ENCODE measurements at places on chromosomes 5 and 9. TPM values are rescaled to one million over a fixed set of nuclear protein-coding genes. Genes with fewer than 3 reads are reported as not detected.

DNA sequence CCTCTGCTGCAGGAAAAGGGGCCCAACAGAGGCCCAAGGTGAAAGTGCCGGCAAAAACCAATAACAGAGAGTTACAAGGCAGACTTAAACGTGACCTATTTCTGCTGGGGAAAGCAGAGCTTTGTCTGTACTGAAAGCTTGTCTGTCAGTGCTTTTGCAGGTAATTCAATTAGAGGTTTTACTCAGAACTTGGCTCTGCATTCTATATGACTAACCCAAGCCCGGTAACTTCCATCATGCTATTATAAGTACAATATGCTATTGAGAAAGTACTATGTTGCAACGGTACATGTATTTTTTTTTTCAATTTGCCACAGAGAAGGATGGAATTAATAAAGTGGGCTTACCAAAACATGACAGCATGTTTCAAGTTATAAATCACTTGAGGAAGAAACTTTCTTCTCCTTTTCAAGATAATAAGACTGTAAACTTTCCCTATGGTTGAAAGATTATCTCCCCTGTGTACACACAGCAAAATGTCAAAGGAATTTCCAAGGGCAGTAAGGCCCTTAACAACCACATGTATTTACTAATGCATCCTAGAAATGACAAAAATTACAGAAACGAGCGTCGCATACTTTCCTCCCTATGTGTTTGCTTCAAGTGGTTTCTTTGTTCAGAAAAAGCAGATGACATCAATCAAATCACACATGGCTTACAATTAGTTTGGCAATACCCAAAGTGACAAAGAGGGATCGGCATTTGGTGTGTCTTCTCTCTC is 282.4 kb downstream of the EFNA5 start:
- H3K4me3 ChIP-seq: no peak overlapping the region
- no peak overlapping the region for H3K27ac ChIP-seq
- H3K36me3 ChIP-seq: no peaks in the 10 kb centered on the region
- H3K4me1 ChIP-seq: peaks cover 25% of the 10 kb centered on the region

- H3K4me1 ChIP-seq: peaks cover 52% of the 10 kb centered on the region
- no peaks in the 10 kb centered on the region for H3K36me3 ChIP-seq
- DNase-seq: no peak
- no peaks in the 10 kb centered on the region for H3K27me3 ChIP-seq
- no peak overlapping the region for H3K27ac ChIP-seq
- no peak overlapping the region for H3K4me3 ChIP-seq
Observed at GRCh38 chr5:87081016-87081415, 186.7 kb upstream of the RASA1 start.

Gene ADRB2
- polyA plus RNA-seq: 3.6 TPM

Gene RNF208
- not detected for polyA plus RNA-seq

Gene HSD17B4
- polyA plus RNA-seq: 52.8 TPM
